ENCODE measurements at places on chromosomes 1 and 21. TPM values are rescaled to one million over a fixed set of nuclear protein-coding genes. Genes with fewer than 3 reads are reported as not detected.

- no peak overlapping the region for H3K4me3 ChIP-seq
- no peaks in the 10 kb centered on the region for H3K36me3 ChIP-seq
- no peaks in the 10 kb centered on the region for H3K27me3 ChIP-seq
Observed at GRCh38 chr1:223077247-223077833, 65.7 kb downstream of the TLR5 start.

The AMY1A gene
- not detected for total RNA-seq

- H3K4me3 ChIP-seq, result no peak overlapping the region
- DNase-seq, result no peak
- peaks cover 11% of the 10 kb centered on the region for H3K27me3 ChIP-seq
- H3K36me3 ChIP-seq, result no peaks in the 10 kb centered on the region
- no peaks in the 10 kb centered on the region for H3K4me1 ChIP-seq
Observed at GRCh38 chr1:44460107-44460882, 55.2 kb downstream of the RNF220 start.

DNA sequence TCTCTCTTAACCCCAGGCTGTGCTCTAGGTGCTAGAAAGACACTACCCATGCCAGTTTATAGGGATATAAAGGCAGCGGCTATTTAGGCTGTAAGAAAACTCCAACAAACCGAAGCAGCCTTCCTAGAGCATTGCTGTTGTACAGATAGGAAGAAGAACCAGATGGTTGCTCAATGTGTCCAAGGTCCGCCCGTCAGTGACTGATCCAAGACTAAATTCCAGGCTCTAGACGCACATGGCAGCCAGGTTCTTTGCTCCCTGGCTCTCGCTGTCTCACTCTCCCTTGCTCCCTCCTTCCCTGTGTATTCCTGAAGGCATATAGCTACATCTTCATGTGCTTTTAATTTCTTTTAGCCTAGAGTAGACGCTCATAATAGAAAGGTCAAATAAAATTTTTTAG, 303.4 kb downstream of the KIF26B start:
- no peak overlapping the region for H3K27ac ChIP-seq
- H3K36me3 ChIP-seq, result no peaks in the 10 kb centered on the region
- no peaks in the 10 kb centered on the region for H3K27me3 ChIP-seq
- no peak overlapping the region for H3K4me3 ChIP-seq
- no peak for DNase-seq

GRCh38 chr1:43547538-43548072, 16.9 kb downstream of the PTPRF start:
- no peaks in the 10 kb centered on the region for H3K27me3 ChIP-seq
- no peak overlapping the region for H3K4me3 ChIP-seq
- no peaks in the 10 kb centered on the region for H3K36me3 ChIP-seq
- peak overlapping the region; percentile 88 for H3K27ac ChIP-seq
- peaks cover 98% of the 10 kb centered on the region for H3K4me1 ChIP-seq

The OXCT2 gene
- not detected for total RNA-seq

The CASQ1 gene
- total RNA-seq, result not detected

DNA sequence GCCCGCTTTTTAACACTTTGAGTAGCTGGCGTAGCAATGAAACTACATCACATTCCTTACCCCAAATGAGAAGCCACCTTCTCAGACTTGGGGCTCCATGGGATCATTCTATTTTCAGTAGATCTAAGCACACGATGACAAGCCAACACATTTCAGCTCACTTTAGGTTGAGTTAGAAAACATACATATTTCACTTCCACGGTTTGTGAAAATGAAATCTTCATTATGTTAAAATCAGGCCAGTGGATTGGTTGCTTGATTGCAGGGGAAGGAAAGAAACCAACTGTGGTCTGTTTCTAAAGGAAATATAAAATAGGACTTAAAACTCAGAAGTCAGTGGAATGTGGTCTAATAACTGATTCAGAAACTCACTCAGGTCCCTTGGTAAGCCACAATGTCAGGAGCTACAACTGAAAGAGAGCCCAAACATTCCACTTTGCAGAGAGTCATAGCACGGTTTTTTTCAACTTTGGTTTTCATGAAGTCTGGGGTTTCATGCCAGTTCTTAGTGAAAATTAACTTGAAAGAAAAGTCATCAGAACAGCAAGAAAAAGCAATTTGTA, 82.3 kb upstream of the TIAM1 start:
- H3K27me3 ChIP-seq, result no peaks in the 10 kb centered on the region
- no peaks in the 10 kb centered on the region for H3K36me3 ChIP-seq
- H3K4me1 ChIP-seq, result peaks cover 6% of the 10 kb centered on the region
- no peak overlapping the region for H3K27ac ChIP-seq
- no peak overlapping the region for H3K4me3 ChIP-seq

DNA sequence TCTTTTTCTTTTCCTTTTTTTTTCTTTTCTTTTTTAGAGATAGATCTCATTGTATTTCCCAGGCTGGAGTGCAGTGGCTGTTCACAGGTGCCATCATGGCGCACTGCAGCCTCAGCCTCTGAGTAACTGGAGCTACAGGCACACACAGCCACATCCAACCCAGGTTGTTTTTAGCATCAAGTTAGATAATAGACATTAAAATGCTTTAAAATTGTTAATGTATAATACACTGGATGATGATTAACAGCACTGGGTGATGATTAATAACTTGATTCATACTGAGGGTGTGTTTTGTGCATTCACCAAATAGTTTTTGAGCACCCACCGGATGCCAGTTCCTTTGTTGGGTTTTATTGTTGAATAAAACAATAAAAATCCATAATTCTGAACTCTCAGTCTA, 75.2 kb downstream of the BEND5 start:
- H3K4me1 ChIP-seq, result no peaks in the 10 kb centered on the region
- H3K4me3 ChIP-seq, result no peak overlapping the region
- H3K27me3 ChIP-seq, result peaks cover 4% of the 10 kb centered on the region
- H3K27ac ChIP-seq, result no peak overlapping the region
- no peaks in the 10 kb centered on the region for H3K36me3 ChIP-seq

The ST6GALNAC5 gene
- 19.6 TPM for total RNA-seq

DNA sequence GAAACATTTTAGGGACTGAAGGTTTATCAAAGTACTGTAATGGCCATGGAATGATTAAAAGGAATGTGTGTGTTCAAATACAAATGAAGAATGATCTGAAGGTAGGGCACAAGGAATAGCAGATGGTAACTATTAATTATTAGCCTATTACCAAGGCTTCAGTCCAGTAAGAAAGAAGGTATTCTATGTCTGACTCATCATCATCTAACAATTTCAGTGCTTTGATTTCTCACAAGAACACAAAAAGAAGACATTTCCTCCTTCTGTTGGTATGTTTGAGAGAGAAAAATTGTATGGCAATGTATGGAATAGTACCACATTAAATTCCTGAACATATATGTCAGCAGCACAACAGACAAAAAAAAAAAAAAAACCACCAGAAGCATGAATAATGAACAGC, 57.5 kb downstream of the TYW3 start:
- H3K4me1 ChIP-seq, result no peaks in the 10 kb centered on the region
- H3K4me3 ChIP-seq, result no peak overlapping the region
- H3K27me3 ChIP-seq, result no peaks in the 10 kb centered on the region
- no peak for DNase-seq

The SMYD2 gene
- total RNA-seq, result 68.7 TPM

The STYXL2 gene
- total RNA-seq, result not detected
